ENCODE measurements at places on chromosomes 3 and 15.
A peak's percentile ranks its signal among the peaks of the same experiment; 100 is the strongest.

GRCh38 chr3:49500732-49501609 is 30.9 kb downstream of the DAG1 start:
- DNase-seq, result peak; percentile 83

DNA sequence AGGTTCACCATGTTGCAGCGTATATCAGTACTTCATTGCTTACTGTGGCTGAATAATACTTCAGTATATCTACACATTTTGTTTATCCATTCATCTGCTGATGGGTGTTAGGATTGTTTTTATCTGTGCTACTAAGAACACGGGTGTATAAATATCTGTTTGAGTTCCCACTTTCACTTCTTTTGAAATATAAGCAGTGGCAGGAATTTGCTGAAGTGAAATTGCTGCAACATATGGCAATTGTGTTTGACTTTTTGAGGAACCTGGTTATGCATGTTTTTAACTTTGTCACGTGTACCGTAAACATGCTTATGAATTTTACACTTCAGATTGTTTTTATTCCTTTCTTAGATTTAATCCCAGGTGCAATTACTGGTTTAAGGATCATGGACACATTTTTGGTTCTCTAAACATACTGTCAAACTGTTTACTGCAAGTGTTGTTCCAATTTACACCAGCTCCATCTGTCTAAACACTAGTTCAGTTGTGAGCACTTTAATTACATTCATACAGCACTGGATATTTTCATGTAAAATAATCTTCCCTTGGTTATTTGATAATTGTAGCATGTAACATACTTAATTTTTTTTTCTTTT is 23.1 kb downstream of the TRAK1 start:
- peak; percentile 56 for DNase-seq

GRCh38 chr3:157794771-157795170 is 291.6 kb upstream of the VEPH1 start:
- DNase-seq, result no peak

- DNase-seq, result no peak
Observed at GRCh38 chr15:94335616-94336015, 104.3 kb downstream of the MCTP2 start.

DNA sequence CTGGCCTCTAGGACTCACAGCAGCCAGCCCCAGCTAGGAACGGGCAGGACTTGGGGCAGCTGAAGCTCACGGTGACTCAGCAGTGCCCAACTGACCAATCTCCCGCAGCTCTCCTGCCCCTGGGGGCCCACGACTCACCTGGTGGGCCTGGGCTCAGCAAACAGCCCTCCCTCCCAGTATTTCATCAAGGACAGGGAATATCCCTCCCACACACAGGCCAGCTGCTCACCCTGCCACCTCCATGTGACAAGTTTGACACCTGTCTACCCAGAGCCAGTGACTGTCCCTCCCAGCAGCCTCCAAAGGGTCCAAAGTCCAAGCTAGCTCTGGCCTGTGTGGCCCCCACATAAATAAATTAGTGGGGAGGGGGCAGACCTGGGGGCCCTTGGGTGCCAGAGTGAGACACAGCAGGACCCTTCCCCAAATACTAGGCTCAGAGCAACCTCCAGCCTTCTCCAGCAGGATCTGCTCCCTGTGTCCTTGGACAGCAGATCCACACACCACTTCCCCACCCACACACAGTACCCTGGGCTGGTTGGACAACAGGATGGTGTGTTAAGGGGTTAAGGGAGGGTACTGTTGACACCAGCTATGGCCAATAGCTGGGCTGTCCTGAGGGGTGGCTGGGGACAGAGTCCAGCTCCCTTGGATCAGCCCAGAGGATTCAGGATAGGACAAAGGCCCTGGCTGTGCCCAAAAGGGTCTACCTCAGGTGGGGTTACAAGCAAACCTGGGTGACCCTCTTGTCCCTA is 4.3 kb downstream of the GNAT1 start:
- no peak for DNase-seq

- DNase-seq, result no peak
Observed at GRCh38 chr15:53984221-53984620, 6.0 kb downstream of the UNC13C start.

GRCh38 chr3:1942781-1943180 is 155.9 kb upstream of the CNTN4 start:
- DNase-seq, result no peak

- DNase-seq, result no peak
Observed at GRCh38 chr15:29051422-29051821, 165.6 kb downstream of the APBA2 start.

DNA sequence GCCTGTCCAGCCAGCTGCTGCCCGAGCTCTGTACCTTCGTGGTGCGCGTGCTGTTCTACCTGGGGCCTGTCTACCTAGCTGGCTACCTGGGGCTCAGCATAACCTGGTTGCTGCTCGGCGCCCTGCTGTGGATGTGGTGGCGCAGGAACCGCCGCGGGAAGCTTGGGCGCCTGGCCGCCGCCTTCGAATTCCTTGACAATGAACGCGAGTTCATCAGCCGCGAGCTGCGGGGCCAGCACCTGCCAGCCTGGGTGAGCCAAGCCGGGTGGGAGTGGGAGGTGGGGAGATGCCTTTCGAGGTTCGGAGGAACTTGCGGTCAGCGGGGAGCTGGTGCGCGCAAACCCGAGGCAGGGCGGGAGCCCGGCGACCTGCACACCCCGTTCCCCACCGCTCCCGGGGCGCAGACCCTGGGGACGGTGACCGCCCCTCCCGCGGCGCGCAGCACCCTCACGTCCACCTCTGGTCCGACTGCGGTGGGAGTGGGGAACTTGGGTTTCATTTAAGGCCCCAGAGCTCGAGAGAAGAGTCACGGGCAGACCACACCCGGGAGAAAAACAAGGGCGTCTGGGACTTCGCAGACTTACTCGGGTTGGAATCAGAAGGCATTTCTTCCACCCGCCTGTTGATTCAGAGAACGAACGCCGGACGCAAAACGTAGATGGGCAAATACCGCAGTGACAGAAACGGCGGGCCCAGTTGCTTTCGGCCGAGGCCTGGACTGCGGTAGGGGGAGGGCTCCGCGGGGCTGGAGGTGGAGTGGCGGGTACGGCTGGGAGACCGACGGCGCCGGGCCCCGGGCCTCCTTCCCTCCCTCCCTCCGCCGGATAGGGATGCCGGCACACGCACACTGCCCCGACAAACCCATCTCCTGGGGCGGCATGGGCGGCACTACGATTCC is 708 bp downstream of the ESYT3 start:
- no peak for DNase-seq

GRCh38 chr3:100045696-100046095 is 68.6 kb downstream of the FILIP1L start:
- DNase-seq, result peak; percentile 48

- DNase-seq, result no peak
Observed at GRCh38 chr15:76996526-76997401, 1.8 kb downstream of the PSTPIP1 start.

DNA sequence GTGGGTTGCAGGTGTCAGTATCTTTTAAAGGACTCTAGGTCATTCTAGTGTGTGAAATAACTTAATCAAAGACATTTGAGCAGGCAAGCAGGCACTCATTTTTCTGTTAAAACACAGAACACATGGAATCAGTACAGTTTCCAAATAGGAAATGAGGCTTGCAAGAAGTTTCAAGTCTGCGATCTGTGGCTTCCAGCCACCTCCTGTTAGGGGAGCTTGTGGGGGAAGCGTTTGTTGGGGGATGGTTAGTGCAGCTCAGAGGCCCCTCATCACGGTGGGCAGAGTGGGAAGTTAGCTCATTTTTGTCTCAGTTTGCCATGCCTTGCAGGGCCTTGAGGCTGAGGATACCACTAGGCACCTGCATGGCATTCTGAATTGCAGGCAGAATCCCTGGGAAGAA is 59.9 kb downstream of the SLC6A11 start:
- no peak for DNase-seq

GRCh38 chr3:102714567-102714966 is 279.8 kb downstream of the ZPLD1 start:
- no peak for DNase-seq
